Stimulated activated CD8-positive, alpha-beta memory T cell treated with anti-CD3 and anti-CD28 coated beads, Interleukin-2, amount 100 ng/mL, for 1 hour (primary cell): ENCODE measurements at places on chromosomes 3 and 15.

DNA sequence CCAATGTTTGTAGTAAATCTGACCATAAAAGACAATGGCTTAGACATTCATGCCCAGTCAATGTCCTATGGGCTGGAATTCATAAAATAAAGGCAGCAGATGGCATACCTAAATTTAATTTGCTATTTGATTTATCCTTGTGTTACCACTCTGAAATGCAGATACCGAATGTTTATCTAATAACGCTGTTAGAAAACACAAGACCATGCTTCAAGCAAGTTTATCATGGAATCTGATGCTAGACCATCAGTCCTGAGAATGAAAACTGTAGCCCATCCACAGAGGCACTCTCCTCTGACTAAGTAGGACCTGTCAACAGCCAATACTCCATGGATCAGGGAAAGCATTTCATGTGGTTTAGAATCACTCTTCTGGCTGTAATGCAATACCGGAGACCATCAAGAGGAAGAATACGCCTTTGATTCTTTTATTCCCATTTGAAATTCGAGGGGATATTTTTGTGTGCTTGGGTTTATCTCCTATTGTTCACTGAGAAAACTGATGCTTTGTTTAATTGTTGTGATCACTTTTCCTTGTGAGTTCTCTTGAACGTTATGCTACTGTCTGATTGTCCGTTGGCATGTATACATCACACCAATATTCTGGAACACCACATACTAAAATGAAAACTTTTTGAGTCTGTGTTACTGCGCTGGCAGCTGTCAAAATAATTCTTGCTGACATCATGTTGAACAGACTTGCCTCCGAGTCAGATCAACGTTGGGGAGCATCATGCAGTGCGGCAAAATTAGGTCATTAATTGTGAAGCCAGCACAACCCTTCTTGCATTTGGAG, 12.1 kb upstream of the CPB1 start:
- DNase-seq: no peak

DNA sequence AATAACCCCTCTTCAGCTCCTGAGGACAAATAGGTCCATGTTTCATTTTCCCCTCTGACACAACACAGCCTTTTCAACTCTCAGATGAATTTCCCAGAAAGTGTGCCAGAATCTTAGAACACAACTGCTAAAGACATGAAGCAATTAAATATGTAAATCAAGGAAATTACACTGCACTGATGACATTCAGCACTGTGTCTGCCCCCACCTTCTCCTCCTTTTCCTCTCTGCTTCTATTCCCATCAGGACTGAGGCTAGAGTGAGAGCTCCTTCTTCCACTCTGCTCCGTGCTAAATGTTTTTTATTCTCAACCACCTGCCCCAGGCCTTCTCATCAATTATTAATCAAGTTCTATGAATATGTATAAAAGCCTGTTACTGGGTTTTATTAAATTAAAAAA, 596.1 kb downstream of the TUSC7 start:
- DNase-seq: no peak

- no peak for DNase-seq
Measured at GRCh38 chr15:33074942-33075341, 119.6 kb downstream of the FMN1 start.

- DNase-seq: no peak
Measured at GRCh38 chr15:57634290-57634689, 42.6 kb downstream of the MYZAP start.

- DNase-seq: no peak
Measured at GRCh38 chr15:84079885-84080777, 155.4 kb upstream of the GOLGA6L4 start.
